Activated gamma-delta T cell treated with anti-CD3 and anti-CD28 coated beads, Interleukin-2, amount 50 U/mL, for 16 hours (primary cell): ENCODE measurements at places on chromosomes 2 and 18.
A peak's percentile ranks its signal among the peaks of the same experiment; 100 is the strongest.

DNA sequence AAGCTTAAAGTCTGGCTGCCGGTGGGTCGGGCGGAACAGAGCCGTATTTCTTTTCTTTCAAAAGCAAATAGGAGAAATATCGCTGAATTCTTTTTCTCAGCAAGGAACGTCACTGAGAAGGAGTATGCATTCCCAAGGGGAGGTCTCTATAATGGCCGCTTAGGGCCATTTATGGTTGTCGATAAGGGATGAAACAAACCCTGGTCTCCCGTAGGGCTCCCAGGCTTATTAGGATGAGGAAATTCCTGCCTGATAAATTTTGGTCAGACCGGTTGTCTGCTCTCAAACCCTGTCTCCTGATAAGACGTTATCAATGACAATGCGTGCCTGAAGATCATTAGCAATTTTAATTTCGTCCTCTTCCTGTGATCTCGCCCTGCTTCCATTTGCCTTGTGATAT, 227.7 kb upstream of the ZEB2 start:
- DNase-seq = no peak

GRCh38 chr18:11293794-11294193, 144.4 kb upstream of the PIEZO2 start:
- no peak for DNase-seq

GRCh38 chr2:70826696-70827350, 6.4 kb upstream of the CLEC4F start:
- no peak for DNase-seq

GRCh38 chr2:55616551-55617174, 759 bp downstream of the PPP4R3B start:
- DNase-seq = peak; percentile 7

- DNase-seq = no peak
Measured at GRCh38 chr2:58688813-58689212, 447.7 kb upstream of the FANCL start.

GRCh38 chr2:218285604-218286003, 6.7 kb downstream of the TMBIM1 start:
- no peak for DNase-seq

DNA sequence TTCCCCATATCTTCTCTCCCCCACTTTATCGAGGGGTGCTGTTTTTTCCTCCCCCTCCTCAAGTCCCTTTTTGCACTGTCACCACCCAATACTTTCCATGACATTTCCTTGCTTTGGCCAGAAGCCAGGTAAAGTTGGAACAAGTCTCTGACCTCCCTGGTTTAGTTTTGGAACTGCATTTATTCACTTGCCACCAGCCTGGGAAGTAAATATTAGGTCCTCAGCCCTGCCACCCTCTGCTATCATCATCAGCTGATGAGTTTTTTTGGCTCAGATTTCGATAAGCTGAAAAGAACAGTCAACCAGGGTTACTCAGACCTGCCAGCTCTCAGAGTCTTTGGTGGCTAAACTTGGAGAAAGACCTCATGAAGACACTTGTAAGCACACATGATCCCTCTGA, 47.0 kb downstream of the DHRS9 start:
- DNase-seq = no peak

DNA sequence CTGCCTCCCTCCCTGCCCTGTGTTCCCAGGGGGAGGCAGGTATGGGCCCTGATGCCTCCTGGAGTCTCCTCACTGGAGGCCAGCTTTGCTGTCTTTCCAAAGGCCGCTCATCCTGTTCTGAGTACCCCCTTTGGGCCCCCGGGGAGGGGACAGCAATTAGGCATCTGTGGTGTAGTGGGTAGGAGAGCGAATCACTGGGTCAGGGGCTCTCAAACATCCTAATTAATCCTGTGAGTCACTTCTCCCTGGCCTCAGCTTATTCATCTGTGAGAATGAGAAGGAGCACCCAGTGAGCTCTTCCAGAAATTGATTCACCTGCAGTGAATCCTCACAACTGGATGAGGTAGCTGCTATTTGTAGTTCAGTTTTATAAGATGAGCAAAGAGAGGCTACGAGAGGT, 16.4 kb downstream of the TET3 start:
- no peak for DNase-seq

GRCh38 chr2:133413863-133414262, 154.4 kb downstream of the NCKAP5 start:
- DNase-seq = no peak

DNA sequence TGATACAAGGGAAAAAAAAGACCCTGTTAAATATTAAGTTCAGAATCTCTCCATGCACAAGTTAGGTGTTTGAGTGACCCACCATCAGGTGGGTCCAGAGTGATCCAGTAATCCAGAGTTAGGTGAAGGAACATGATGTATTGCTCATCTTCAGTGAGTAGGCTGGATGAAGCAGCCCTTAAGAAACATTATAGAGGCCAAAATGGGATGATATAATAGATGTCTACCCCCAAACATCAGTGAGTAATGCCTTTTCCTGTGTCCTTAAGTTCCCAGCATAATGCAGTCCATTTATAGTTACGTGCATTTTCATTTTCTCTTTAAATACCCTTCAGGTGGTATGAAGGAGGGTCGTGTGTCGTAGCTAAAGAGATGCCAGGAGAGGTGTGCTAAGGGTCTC, 89.6 kb downstream of the MAP4K4 start:
- DNase-seq = no peak

DNA sequence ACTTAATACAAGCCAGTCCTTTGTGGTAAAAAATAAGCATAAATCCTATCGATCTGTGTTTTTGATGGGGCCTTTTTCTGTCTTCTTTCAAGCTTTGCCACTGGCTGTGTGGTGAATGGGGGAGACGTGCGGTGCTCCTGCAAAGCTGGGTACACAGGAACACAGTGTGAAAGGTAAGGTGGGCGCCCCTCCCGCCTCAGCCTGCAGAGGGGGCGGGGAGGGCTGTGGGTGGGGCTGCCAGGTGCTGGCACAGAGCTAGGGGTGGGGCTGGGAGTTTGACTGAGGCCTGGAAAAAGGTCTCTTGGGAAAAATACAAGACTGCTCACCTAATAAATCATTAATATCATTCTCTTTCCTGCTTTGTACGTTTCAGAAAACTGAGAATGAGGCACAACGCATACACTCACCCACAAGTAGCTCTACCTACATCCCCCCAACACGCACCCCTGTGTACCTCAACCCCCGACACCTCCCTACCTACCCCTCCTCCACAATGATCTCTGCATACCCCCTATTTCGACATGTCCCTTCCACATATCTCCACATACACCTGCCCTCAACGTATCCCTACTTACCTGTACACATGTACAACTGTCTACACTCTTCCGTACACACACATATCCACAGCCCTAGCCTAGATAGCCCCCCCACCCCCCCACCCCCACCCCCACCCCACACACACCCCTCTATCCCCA, 129.7 kb upstream of the TTC39C start:
- no peak for DNase-seq

- DNase-seq = no peak
Measured at GRCh38 chr2:120471166-120471565, 125.2 kb downstream of the INHBB start.

DNA sequence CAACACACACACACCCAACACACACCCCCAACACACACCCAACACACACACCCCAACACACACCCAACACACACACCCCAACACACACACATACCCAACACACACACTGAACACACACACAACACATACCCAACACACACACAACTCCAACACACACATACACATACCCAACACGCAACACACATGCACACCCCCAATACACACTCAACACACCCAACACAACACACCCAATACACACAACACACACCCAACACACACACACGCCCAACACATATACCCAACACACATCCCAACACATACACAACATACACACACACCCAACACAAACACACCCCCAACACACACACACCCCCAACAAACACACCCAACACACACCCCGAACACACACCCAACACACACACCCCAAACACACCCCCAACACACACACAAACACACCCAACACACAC, 8.2 kb upstream of the STK25 start:
- no peak for DNase-seq

- DNase-seq = peak; percentile 13
Measured at GRCh38 chr18:11849841-11850634, 1.2 kb upstream of the CHMP1B start.

DNA sequence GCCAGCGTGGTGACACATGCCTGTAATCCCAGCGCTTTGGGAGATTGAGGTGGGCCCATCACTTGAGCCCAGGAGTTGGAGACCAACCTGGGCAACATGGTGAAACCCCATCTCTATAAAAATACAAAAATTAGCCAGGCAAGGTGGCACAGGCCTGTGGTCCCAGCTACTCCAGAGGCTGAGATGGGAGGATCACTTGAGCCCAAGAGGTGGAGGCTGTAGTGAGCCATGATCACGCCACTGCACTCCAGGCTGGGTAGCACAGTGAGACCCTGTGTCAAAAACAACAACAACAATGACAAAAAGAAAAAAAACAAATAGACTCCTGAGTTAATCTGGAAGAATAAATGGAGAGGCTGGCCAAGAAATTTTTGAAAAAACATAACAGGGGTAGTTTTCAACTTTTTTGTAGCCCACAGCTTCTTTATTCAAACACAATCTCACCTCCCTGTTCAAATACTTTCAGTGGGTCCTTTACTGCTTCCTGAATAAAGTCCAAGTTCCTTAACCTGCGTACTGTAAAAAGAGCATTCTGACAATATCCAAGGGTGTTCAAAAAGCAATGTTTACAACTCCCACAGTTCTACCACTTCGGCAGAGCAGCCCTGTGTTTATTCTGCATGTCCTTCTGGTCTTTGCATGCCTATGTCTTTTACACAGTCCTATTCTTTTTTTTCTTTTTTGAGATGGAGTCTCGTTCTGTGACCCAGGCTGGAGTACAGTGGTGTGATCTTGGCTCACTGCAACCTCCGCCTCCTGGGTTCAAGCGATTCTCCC, 53.5 kb downstream of the LRRFIP1 start:
- no peak for DNase-seq

DNA sequence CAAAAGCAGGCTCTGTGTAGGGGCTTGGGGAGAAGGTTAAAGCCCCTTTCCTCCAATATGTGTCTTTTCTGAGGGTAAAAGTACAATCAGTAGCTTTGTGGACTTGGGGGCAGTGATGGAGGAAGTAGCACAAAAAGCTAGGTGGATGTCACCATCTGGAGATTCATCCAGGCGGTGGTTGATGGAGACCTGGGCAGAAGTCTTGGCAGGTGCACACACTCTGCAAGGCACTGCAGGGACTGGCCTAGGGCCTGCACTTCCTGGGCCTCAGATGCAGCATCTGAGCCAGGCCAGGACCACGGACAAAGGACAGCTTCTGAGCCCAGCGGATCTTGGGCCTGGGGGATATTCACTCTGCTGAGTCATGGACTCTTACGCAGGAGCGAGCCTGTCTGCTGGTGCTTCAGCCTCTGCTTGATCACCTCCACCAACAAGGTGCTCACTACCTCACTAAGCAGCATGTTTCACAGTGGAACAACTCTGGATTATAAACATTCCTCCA, 391.1 kb downstream of the TNS1 start:
- no peak for DNase-seq

GRCh38 chr2:34660741-34661140, 1061.6 kb upstream of the FAM98A start:
- no peak for DNase-seq

GRCh38 chr2:221443645-221444044, 128.5 kb downstream of the EPHA4 start:
- no peak for DNase-seq

- DNase-seq = peak; percentile 7
Measured at GRCh38 chr2:88159955-88160415, 10.2 kb upstream of the THNSL2 start.

DNA sequence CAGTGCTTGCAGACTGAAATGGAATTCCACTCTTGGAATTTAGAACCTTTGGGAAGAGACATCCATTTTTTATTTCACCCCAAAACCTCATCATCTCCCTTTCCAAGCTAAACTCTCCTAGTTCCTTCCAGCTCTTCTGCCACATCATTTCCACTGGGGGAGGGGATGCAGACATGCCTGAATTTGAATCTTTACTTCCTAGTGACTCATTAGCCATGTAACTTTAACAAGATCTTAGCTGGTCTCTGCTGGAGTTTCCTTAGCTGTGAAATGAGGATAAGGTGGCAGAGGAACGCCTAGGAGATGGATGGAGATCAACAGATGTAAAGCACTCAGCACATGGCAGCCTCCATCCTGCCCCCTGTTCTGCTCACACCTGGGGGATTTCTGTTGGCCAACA, 266.8 kb downstream of the EN1 start:
- no peak for DNase-seq

DNA sequence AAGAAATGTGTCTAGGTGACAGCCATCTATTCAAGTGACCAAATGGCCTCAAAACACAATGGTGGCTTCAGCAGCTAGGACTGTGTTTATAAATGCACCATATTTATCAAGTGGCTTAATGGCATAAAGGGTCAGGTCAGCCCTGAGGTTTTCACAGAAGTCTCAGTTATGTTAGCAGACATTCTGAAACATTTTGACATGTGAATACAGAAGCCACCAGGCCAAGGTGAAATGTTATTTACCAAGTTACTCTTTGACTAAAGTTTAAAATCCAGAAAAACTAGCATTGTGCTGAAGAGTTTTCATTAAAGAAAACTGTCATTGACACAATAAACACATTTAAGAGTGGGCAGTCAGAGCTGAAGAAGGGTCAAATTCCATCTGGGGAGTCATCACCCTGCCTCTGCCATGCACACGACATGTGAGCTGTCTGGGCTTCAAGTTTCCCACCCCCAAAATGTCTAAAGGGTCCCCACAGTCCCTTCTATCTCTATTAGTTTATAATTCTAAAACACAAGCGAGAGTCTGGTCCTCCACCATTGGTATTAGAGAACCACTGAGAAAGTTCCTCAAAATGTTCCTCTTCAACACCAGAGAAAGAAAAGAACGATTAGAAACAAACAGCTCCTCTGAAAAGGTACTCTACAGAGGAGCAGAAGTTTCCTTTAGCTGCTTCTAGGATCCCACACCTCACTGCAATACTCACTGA, 77.5 kb upstream of the FZD5 start:
- no peak for DNase-seq

GRCh38 chr2:181784556-181784955, 104.2 kb upstream of the NEUROD1 start:
- no peak for DNase-seq

DNA sequence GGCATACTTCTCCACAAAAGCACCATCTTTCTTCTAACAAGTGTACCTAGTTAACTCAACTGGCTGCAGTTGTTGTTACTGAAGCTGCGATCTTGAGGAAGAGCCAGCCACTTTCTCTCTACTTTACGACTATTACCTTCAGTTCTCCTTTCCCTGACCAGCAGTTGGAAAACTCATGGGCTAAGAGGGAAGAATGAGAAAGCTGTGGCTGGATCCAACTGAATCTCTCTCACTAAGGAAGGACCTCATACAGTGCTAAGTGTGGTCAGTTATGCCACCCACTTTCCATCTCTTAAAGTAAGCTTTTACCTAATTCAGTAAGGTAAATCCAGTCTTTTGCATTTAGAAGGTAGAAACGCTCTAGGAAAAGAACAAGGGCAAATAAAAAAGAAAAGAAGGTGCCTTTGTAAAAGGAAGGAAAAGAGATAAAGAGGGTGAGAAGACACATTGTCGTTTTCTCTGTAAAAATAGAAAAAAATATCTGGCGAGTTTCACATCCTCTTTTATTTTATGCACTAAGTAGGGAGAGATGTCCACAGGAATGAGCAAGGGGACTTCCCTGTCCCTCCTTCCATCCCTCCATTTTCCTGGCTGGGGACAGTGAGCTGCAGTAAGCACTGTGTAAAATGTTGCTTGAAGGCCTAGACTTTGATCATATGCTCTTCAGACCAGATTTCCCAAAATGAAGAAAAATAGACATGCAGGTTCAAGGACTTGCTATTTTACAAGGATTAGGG, 73.4 kb downstream of the PLEKHM3 start:
- DNase-seq = no peak
